ENCODE measurements at places on chromosomes 1 and 21.

DNA sequence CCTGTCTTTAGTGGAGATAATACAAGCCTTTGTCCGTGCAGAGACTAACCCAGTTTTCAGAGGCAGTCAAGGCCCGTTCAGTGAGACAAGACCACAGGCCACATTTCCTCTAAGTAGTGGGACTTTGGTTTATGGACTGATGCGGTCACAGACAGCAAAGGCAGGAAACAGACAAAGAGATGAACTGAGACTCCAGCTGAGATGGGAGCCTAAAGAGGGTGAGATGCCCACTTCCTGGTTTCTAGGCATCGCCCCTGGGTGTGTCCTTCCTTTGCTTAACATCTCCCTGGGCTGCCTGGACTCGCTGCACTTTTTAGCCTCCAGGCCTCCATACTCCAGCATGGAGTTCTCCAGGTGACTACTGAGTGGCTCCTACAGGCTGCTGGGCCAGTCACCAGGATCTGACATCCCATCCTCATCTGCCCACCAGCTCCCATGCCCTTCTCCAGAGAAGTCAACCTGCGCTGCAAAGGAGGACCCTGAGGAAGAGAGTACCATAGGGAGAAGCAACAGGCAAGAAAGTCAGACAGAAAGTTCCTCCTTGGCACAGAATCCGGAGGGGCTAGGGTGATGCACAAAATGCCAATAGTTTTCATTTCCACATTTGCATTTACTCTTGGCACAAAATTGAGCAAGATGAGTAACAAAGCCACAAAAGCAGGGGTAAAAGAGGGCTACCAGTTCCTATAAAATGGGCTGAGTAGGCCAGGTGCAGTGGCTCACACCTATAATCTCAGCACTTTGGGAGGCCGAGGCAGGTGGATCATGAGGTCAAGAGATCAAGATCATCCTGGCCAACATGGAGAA is 15.1 kb downstream of the THEMIS2 start:
- no peak for DNase-seq

DNA sequence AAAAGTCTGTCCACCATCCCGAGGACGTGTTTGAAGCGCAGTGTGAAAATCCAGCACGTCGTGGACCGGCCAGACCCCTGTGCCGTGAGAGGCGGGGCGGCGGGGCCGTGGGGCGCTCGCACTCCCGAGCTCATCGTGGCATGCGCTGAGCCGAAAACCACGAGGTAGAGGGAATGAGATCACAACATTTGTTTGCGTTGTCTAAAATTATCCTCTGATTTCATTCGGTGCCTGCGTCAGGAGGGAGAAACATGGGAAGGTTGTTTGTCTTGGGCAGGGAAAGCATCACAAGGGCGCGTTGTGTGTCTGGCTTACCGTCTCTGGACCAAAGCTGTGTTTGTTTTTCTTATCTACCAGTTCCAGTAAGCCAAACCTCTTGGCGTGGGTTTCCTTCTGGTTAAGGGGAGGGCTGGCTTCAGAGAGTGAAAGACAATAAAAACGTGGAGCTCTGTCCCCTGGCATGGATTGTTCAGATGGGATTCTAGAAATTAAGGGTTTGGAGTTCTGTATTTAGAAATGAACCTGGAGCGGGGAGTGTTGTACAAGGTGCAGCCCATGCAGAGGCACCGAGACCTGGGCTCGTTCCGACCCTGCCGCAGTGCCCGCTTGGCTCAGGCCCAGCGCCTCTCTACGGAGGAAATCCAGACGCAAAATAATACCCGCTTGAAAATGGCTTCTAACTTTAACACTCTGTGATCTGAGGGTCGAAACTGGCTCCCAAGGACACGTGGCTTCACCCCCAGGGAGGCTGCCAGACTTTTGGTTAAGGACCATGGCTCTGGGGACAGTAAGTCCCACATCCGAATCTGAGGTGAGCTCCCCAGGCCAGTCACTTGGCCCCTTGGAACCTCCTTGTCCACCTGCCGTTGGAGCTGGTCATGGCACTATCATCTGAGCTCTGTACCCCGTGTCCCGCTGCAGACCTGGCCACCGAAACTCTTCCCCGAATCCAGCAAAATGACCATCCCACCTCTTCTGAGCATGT is 68.7 kb upstream of the FAM3B start:
- no peak for DNase-seq

DNA sequence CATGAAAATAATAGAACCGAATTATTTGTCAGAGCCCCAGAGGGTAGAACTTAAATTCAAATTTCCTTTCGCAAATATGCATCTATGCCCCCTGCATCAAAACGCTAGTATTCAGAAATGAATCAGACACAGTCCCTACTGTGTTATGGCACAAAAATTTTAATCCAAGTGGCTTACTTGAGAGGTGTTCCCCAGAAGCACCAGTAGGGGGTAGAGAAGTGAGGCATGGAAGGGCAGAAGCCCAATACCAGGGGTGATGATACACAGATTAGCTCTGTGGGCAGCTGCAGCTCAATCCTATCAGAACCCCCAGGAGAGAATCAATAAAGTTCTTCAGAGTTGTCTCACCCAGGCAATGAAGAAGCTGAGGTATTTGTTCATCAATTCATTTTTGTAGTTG is 342.2 kb downstream of the OMA1 start:
- no peak for DNase-seq

DNA sequence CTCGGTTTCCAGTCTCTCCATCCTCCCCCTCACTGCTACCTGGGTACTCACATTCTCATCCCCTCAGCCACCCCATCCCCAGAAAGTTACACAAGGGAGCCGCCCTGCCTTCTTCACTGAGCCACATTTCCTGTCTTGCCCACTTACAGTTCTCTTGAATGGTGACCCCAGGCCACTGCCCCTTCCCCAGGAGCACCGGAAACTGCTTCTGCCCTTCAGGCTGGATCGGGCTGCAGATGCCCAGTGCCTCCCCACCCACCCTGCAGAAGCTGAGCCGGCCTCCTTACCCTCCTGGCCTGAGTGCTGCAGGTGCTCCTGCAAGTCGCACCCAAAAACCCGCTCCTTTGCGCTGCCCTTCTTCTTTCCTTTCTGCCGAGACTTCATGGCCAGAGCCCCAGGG is 450 bp downstream of the ARHGAP30 start:
- DNase-seq = no peak

DNA sequence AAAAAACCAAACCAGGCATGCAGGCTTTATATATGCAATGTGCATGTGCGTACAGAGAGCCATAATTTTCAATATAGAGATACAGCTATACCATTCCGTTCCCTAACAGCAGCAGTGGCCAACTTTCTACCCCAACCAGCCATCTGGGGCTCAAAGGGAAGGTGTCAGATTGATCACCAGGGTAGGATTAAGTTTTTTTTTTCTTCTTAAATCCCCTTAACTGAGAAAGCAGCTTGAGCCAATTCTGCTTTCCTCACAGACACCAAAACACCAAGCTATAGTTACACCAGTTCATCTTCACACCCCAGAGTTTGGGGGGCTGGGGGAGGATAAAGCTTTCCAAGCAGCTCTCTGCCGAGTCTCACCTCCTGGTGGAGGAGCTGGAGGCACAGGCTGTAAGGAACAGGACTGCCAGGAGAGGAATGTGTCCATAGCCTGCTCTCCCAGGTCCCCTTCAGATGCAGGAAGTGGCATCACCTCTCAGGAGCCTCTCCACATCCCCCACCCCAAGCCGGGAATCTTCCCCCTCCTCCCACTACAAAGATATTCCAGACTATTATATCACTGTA is 87.9 kb downstream of the SSBP3 start:
- DNase-seq = no peak

GRCh38 chr1:65509912-65510680 is 89.6 kb downstream of the LEPR start:
- DNase-seq = no peak

- DNase-seq = no peak
Measured at GRCh38 chr1:205563927-205564441, 59.5 kb downstream of the CDK18 start.

DNA sequence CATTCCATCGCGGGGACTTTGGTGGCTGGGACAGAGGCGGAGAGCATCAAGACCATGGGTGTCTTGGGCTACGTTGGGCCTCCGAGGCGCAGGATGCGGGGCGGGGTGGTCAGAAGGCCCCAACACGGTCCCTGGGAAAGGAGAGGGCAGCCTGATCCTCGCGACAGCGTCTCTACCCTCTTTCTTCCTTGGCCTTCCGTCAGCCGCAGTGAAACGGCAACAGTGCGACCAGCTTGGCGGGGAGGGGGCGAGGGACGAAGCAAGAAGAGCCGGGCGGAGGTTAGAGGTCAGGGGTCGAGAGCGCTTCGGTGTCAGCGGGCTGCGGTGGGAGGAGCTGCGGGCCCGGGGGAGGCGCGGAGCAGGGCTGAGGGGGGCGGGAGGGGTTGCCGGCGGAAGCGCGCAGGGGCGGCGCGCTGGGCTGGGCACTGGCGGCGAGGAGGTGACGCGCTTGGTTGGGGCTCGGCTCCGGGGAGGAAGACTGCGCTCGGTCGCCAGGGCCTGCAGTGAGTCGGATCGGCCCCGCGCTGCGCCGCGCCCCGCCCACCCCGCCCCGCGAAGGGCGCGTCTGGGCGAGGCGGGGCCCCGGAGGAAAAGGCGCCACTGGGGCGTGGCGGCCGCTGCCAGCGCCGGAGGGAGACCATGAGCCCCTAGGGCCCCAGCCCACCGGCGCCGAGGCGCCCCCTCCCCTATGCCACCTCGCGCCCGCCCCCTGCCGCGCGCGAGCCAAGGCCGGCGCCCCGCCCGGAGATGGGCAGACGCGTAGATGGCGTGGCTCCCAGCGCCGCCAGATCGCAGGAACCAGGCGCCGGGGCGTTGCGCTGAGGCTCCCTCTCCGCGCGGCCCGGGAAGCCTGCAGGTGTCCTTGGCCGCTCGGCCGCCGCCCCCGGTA is at the start of gene KCNC4:
Gene KCNC4 (plus strand): TSS at position 600 of the 889 bp plus-strand sequence. CDS start 1,186 bp downstream, outside the sequence.
- DNase-seq = peak; percentile 79

- DNase-seq = no peak
Measured at GRCh38 chr1:98881901-98882300, 122.8 kb downstream of the PLPPR5 start.

GRCh38 chr1:207463021-207463420 is 8.9 kb downstream of the CR2 start:
- no peak for DNase-seq

DNA sequence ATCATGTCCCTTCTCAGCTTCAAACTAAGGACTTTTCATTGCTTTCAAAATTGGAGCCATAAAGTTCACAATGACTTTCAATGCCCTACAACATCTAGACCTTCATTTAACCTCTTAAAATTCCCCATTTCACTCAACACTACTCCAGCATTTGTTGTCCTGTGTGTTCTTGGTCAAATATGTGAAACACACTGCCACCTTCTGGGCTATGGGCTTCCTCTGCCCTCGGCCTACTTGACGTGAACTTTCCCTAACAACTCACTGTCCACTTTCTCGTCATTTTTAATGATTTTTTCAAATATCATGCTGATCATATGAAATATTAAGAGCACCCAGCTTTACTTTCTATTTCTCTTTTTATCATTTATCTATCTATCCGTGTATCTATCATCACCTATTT is 2018.4 kb downstream of the NCAM2 start:
- no peak for DNase-seq

DNA sequence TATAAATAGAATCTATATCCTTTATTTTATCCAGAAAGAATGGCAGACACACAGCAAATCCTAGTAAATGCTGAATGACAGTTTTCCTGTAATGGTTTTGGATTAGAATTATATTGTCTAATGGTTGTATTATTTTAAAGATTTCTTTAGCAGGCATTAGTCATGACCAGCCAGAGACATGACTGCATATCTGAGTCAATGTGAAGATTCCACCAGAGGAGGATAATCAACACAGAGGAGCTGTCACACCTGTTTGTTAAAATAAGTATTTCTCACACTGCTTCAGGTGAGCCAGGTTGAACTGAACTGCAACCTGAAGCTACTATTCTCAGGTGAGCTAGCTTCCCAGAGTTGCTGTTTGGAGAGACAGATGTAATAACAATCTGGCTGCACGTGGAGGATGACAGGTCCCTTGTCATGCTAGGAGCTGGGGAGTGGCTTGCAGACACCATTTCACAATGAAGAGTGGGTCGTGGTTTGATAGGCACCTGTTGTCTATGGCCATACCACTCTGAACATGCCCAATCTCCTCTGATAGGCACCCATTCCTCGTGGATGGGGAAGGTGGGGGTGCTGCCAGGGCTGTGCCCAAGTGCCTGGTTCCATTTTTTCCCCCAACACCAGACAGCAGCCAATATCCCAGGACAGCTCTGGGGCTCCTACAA is 94.3 kb downstream of the KCNJ6 start:
- DNase-seq = no peak

- no peak for DNase-seq
Measured at GRCh38 chr1:43318831-43319230, 18.0 kb downstream of the TIE1 start.

GRCh38 chr1:230816018-230816417 is 52.3 kb downstream of the C1orf198 start:
- DNase-seq = no peak

DNA sequence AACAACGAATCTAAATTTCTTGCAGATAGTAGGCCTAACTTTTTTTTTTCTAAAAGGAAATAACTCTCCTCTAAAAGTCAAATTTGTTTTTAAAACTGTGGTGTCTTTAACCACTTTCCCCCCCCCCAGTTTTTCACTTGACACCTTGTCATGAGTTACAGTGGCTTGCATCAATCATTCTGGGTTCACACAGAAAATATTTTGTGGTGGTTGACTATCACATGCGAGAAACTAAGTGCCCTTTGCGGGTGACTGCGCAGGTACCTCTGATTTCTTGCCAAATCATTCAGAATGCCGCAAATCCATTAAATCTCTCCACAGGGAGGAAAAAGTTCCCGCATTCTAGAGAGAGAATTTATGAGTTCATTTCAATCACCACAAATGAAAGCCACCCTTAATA is 23.8 kb upstream of the SAMSN1 start:
- DNase-seq = no peak

DNA sequence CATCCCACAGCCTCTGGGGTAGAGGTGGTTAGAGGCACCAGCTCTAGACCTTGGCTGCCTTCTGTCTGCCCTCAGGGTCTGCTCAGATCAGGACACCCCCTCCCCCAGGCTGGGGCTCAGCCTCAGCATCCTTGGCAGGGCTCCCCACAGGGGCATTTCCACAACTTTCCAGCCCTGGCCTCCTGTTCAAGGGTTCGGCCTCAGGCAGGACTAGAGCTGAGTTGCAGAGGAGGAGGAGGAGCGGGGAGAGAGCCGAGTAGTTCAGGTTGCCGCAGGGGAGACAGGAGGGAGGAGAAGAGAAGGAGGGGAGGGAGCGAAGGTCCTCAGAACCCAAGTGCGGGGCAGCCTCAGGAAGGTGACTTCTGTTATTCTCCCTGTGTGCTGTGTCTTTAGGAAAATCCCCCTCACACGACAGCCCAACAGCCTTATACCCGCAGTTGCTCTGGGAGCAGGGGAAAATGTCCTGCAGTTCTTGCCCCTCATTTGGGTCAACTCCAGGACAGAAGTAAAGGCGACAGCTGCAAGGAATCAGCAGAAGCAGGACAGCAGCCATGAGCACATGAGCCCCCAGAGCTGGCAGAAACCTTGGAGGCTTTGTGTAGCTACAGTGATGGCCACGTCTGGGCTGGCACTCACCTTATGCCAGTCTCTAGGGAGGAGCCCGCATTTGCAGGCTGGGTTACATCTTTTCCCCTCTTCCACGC is 46.5 kb upstream of the TENT5B start:
- DNase-seq = no peak

GRCh38 chr21:34132926-34133325 is 59.5 kb downstream of the MRPS6 start:
- no peak for DNase-seq

GRCh38 chr1:208855403-208855802 is 611.2 kb upstream of the PLXNA2 start:
- no peak for DNase-seq
